ENCODE measurements at places on chromosomes 1 and 21.

DNA sequence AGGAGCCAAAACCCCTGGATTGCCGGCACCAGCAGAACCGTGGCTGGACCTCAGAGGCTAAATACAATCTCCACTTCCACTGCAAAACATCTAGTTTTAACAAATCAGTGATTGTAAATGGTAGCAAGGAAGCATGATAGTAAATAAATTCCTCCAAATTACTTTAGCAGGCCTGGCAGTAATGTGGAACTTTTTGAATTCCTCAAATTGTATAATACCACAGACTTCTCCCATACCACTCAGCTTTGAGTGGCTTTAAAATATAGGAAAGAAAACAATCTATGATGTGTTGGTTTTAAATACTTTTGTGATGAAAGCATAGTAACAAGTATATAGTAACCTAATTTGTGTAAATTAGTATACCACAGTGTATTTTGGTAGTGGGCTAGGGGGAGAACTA, 34.1 kb downstream of the NIBAN1 start:
- no peak for DNase-seq

DNA sequence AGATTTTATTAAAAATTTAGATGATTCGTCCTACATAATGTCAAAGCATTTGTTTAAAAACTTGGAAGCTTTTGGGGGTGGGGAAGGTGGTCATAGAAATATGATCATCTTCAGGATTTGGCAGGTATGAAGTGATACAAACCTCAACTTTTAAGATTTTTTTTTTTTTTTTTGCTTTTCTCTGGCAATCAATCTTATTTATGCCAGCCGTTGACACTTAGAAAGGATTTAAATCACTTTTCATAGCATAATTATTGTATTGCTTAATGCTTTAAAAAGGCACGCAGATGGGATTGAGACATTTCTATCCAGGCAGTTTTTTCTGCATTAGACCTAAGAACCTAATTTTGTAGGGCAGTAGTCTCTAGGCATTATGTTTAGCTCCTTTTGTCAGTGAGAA, 19.7 kb downstream of the MRPS6 start:
- no peak for DNase-seq

- DNase-seq = no peak
Observed at GRCh38 chr1:59171788-59172187, 125.1 kb upstream of the FGGY start.

DNA sequence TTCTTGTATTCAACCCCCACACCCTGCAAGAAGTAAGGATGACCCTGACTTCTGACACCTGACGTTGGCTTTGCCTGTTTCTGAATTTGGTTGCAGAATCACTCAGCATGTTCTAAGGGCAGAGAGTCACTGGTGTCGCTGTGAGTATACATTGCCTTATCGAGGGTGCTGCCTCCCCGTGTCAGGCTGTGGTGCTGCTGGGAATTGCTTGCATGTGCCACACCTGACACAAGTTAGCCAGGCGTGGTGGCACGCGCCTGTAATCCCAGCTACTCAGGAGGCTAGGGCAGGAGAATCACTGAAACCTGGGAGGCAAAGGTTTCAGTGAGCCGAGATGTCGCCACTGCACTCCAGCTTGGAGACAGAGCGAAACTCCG, 45.9 kb downstream of the WDR4 start:
- no peak for DNase-seq

- no peak for DNase-seq
Observed at GRCh38 chr21:46092811-46093667, 4.9 kb upstream of the COL6A2 start.

GRCh38 chr1:39501666-39502065, 10.2 kb downstream of the BMP8A start:
- DNase-seq = no peak

DNA sequence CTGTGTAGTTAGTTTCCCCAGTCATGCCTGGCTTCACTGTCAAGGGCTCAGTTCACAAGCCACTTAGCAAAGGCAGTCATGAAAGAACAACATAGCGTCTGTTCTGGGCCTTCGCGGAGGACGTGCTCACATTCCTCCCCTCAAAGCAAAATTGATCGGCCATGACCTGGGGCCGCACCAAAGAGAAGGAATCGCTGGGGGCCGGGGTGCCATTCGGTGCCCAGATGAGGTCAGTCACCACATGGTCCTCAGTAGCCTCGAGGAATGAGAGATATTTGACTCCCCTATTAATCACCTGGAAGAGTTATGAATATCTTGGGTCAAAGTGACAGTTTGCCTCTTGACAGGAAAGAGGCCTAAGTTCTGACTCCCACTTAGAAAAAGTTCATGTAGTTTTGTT, 251.1 kb upstream of the JUN start:
- DNase-seq = no peak

DNA sequence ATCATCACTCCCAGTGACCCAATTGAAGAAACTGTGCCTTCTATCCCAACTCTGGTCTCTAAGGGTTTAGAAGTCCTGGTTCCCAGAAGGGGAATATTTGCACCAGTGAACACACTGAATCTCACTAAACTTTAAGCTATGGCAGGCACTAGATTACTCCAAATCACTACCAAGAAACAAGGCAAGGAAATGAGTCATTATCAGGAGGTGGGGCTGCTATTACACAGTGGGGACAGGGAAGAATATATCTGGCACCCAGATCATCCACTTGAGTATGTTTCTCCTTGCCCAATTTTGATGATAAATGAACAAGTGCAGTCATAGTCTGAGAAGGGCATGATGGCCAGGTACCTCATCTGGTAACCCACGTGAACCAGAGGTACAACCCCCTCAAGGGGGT, 7.0 kb downstream of the MRPL9 start:
- no peak for DNase-seq

DNA sequence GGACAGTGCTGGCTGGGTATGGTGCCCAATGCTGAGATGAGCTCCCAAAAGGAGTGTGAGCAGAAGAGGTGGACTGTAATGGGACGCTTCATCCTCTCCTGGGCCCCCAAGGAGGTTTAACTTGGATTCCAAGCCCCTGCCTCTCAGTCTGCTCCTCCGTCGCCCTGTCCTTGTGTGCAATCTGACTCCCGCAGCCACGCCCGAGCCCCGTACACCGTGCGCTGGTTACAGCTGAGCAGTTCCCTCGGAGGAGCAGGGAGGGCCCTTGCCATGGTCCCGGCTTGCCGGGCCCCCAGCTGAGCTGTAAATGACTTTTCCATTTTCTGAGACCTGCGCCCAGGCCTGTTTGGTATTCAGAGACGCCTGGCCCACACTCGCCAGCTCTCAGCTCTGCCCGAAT, 53.7 kb downstream of the PAX7 start:
- no peak for DNase-seq

DNA sequence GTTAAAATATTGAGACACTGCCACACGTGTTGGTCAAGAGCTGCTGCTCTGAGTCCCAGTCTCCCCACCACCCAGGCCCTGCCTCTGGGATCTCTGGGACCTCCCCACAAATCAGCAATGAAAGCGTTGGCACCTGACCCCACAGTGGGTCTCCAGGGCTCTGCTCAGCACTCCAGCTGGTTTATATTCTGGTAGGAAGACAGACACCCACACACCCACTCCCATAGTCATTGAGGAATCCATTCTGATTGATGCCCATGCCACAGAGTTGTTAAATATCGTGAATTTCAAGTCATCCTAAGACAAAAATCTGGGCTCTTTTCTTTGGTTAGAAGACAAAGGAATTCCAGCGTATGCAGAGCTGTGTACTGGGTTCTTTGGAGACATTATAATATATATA, 91.6 kb downstream of the KIF26B start:
- no peak for DNase-seq

- DNase-seq = no peak
Observed at GRCh38 chr1:93839307-93839706, 39.7 kb downstream of the DNTTIP2 start.

DNA sequence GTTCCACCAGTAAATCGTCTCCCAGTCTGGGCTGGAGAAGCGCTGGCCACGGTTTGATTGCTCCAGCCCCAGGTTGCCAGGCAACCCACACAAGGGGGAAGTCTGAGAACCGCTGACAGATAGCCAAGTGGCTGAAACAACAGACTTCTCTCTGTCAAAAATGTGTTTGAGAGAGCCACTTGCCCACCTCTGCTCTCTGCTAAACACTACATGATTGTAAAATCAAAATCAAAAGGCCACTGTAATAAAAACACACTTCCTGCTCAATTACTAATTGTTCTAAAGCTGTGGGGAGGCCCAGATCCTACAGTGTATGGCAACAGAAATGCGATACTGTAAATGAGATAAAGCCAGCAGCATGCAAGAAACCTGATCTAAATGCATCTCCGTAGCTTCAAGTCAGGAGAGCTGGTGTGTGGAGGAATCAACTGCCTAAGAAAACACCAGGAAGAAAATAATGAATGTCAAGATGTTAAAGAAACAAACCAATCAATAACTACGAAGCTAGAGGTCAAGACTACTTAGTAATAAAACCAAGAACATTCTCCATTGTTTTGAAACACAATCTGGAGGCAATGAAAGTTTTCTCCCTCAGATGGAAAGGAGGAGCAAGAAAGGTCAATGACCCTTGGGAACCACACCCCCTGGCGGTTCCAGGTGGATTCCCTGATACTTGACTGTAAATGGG, 121.2 kb downstream of the SLC45A1 start:
- DNase-seq = peak; percentile 30

- peak; percentile 15 for DNase-seq
Observed at GRCh38 chr1:113783254-113784103, 24.2 kb upstream of the PHTF1 start.

- peak; percentile 88 for DNase-seq
Observed at GRCh38 chr1:43367904-43368645, at the start of gene ELOVL1. Gene ELOVL1, minus strand, starts transcription at chr1:43368011. Its CDS starts 2,402 bp downstream, at chr1:43365609.

GRCh38 chr1:94730450-94730849, 89.7 kb upstream of the SLC44A3 start:
- DNase-seq = no peak

DNA sequence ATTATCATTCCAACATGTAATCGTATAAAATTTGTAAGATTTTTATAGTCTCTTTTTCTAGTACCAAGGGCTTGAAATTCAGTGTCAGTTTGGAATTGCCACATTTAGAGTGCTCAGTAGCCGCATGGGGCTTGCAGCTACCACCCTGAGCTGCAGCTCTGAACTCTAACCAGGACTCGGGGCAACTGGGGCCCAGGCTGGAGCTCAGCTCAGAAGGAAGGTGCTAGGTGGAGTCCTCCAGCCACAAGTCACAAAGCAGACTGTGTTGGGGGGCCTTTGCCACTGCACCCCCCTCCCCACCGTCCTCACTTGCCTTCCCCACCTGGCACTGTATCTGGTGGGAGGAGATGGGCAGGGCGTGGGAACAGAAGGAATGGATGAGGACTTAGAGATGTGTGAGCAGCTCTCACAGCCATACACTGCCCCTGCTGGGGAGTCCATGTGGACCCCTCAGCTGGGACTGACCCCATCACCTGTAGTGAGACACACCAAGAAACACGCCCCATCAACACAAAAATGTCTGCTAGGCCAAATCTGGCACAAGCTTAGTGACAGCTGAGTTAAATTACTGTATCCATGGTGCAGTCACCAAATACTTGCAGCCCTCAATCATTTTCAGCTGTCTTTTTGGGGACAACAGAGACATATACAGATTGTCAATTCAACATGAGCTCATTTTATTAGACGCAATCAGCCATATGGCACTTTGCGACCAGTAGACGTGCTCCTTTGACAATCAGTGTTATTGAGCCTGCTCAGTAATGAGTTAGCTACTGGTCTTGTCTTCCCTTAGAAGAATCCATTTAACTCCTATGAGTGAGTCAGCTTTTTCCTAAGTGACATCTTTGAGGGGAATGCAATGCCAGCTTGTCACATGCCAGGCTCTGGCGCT, 241.7 kb upstream of the RAB4A start:
- no peak for DNase-seq

GRCh38 chr1:6508816-6509189, 17.3 kb upstream of the PLEKHG5 start:
- no peak for DNase-seq
